Forelimb muscle (tissue), 1 donor: ENCODE measurements at places on chromosomes 13 and 19. TPM values are rescaled to one million over a fixed set of nuclear protein-coding genes. Genes with fewer than 3 reads are reported as not detected.

Gene UNC13A
- polyA plus RNA-seq = 0.10 TPM

Gene SRRM5
- 0.71 TPM for polyA plus RNA-seq

Gene IZUMO4
- 1.1 TPM for polyA plus RNA-seq

Gene SIAH3
- polyA plus RNA-seq = 0.33 TPM

Gene MYPOP
- polyA plus RNA-seq = 4.9 TPM

Gene KCNC3
- polyA plus RNA-seq = 1.3 TPM

GRCh38 chr13:62578402-62578801 lies 1162.8 kb upstream of the PCDH20 start:
- DNase-seq = no peak

DNA sequence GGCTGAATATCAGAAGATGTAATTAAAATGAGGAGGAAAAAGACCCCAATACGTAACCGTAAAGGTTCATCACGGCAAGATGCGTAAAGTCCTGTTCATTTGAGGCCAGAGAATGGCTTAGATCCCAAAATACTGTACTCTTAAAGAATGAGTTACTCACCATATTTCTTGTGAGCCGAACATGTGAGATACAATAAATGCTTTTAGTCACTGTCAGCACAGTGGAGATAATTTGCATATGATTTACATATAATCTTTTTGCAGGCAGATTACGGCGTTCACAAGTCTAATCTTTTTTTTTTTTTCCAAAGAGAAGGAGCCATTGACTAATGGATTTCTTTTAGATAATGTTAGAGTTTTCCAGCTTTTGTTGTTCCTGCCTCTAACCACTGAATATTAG lies 28.4 kb downstream of the AMER2 start:
- no peak for DNase-seq

- DNase-seq = no peak
Observed at GRCh38 chr19:14770136-14770535, 8.2 kb downstream of the ADGRE2 start.

GRCh38 chr13:80824229-80824628 lies 483.3 kb upstream of the SPRY2 start:
- no peak for DNase-seq

GRCh38 chr13:97069050-97069815 lies 75.0 kb upstream of the OXGR1 start:
- DNase-seq = no peak

DNA sequence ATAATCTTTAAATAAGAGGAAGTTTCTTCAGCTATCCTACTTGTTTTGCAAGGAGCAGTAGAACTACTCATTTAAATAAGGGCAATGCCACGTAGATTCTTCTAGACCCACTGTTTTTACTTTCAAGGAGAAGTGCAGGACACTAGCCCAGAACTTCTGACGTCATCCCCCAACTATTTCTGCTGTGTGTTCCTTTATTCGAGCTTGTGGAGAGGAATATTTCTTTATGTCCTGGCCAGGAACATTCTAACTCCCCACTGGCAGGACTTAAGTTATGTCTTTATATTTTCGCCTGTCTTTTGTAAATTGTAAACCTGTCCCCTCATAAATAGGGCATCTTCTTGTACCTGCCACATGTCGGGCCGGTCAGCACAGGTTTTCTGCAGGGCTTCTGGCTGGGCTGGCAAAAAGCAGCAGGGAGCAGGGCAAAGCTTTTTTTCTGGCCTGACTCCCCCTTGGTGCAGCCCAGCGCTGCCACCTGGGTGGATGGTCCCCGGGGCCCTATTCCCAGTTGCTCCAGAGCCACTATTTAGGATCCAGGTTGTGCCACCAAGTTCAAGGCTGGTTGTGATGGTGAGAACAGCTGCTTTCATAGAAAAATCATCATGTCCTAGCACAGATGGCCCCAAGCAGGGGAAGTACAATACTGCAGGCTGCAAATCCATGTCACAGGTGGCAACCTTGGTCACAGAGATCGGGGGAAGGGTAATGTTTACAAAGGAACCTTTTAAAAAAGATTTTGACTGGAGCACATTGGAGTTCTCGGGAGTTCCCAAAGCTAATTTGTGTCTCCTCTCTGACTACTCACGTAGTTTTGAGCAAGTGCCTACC lies 1.8 kb downstream of the MBNL2 start:
- DNase-seq = peak; percentile 88

- no peak for DNase-seq
Observed at GRCh38 chr19:5246554-5247155, 94.0 kb downstream of the PTPRS start.

GRCh38 chr13:70736622-70737317 lies 628.5 kb upstream of the KLHL1 start:
- DNase-seq = no peak

GRCh38 chr19:14021474-14021873 lies 6.5 kb upstream of the RLN3 start:
- DNase-seq = no peak

DNA sequence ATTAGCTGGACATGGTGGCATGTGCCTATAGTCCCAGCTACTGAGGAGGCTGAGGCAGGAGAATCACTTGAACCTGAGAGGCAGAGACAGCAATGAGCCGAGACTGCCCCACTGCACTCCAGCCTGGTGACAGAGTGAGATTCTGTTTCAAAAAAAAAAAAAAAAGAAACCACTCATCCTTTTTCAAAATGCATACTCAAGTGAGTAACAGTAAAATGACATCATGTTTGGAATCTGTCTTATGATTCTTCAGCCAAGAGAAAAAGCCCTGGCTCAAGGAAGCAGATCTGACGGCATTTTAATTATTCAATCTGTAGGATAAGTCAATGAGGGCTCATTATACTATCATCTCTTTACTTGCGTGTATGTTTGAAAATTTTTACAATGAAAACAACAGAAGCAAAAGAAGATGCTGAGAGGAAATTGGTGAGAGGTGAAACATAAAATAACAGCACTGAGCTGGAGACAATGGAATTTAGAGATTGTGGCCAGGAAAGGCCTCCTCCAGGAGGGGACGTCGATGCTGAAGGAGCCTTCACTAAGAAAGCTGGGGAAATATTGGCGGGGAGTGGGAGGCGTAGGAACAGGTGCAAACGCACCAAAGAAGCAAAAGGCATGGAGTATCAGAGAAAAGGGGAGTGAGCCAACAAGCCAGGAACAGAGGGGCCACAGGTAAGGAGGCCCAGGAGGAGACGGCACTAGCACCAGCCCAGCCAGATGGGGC lies 12.9 kb upstream of the CCNE1 start:
- peak; percentile 77 for DNase-seq

DNA sequence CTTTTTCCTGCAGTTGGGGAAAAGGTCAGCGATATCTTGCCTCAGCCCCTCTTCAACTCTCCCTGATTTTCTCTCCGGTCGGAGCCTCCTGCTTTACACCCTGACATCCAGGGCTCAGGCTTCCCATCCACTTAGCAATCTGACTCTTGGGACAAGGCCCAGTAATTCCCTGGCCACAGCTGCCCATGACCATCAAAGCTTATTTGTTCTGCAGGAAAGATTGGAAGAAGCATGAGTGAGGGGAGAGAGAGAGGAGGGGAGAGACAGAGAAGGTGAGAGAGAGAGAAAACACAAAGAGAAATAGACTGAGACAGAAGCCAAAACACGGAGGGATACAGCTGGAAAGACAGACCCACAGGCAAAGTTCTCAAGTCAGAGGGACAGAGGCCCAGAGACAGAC lies 13.7 kb downstream of the SYT3 start:
- DNase-seq = no peak
